ENCODE measurements at places on chromosomes 1 and 21.

DNA sequence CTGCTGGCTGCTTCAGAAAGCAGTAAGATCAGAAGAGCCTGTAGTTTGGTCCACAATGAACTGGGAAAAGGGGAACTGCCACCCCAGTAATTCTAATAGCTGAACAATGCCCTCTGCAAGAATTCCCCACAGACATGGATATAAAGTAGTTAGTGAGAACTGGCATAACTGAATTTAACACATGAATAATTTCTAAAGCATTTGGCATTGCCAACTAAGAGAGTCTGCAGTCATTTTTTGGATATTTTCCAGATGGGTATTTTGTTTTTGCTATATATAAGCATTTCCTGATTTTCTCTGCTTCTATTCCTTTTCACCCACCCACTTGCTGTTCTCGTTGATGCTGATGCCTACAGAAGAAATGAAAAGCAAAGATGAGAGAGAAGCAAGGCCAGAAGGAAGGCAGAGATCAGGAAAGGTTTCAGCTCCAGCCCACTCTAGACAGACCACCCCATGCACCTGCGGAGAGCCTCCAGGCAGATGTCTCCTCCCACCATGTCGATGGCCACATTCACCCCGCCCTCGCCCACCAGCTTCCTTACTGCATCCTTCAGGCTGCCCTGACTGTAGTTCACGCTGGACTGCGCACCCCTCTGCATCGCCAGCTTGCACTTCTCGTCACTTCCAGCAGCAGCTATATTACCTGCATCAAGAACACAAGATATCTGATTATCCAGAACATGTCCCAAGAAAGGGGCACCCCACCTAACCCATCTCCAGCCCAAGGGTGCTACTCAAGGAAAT lies 55.9 kb upstream of the SEC16B start:
- H3K27me3 ChIP-seq: no peaks in the 10 kb centered on the region
- H3K4me3 ChIP-seq: no peak overlapping the region
- no peaks in the 10 kb centered on the region for H3K4me1 ChIP-seq

DNA sequence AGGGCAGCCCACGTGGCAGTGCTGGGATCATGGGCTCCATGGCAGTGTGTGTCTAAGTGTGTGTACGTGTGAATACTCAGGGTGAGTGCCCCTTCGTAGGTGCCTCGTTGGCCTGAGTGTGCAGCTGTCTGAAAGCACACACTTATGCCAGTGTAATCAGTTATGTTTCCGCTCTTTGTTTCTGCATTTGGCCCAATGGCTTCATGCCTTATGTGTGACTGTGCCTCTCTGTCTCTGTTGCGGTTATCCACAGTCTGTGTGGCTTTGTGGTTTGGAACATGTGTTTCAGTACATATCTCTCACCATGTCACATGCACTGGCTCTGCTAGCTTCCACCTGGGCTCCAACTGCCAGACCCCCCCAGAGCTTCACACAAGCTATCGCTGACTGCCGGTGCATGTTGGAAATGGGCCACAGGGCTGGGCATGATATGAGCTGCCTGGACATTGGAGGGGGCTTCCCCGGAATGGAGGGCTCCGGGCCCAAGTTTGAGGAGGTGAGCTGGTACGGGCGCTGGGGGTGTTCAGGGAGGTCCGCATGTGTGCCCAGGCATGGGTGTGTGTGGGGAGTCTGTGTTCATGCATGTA lies 70.3 kb upstream of the TINAGL1 start:
- DNase-seq: no peak
- H3K27ac ChIP-seq: no peak overlapping the region
- peaks cover 9% of the 10 kb centered on the region for H3K27me3 ChIP-seq
- peaks cover 9% of the 10 kb centered on the region for H3K4me1 ChIP-seq
- H3K36me3 ChIP-seq: no peaks in the 10 kb centered on the region
- no peak overlapping the region for H3K4me3 ChIP-seq

DNA sequence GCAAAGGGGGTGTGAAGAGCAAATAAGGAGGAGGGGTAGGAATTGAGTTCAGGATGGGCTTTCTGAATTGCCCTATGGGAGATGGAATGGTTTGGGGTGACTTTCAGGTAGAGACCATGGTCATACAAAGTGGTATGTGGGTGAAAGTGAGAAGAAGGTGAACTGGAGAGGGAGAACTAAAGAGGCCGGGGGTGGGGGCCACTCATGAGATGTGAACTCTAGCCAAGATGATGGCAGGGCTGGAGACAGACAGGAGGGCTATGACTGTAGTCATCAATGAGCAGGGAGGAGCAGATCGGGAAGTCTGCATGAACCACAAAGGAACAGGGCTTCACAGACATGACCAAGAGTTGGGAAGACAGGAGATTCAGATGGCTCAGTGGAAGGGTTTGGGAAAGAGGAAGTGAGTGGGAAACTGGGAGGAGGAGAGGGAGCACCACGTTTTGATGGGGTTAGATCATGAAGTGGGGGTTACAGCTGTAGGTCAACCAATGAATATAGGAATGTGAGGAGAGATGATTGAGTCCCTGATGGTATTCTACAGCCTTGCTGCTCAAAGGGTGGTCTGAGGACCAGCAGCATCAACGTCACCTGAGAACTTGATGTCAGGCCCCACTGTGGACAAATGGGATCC lies 20.7 kb upstream of the LRRC8D start:
- no peaks in the 10 kb centered on the region for H3K36me3 ChIP-seq
- no peaks in the 10 kb centered on the region for H3K4me1 ChIP-seq
- no peak overlapping the region for H3K4me3 ChIP-seq
- no peaks in the 10 kb centered on the region for H3K27me3 ChIP-seq
- H3K27ac ChIP-seq: no peak overlapping the region

- no peaks in the 10 kb centered on the region for H3K27me3 ChIP-seq
- H3K27ac ChIP-seq: peak overlapping the region; percentile 35
These were observed 105.2 kb upstream of the GADD45A start for GRCh38 chr1:67579623-67580394.

- peaks cover 19% of the 10 kb centered on the region for H3K36me3 ChIP-seq
- peak overlapping the region; percentile 91 for H3K27ac ChIP-seq
- H3K4me1 ChIP-seq: peaks cover 26% of the 10 kb centered on the region
- DNase-seq: no peak
These were observed 2.2 kb downstream of the CSF1 start for GRCh38 chr1:109912873-109913272.

- no peaks in the 10 kb centered on the region for H3K36me3 ChIP-seq
- H3K27ac ChIP-seq: no peak overlapping the region
- no peak for DNase-seq
These were observed 9.8 kb downstream of the ITSN1 start for GRCh38 chr21:33651965-33652680.

DNA sequence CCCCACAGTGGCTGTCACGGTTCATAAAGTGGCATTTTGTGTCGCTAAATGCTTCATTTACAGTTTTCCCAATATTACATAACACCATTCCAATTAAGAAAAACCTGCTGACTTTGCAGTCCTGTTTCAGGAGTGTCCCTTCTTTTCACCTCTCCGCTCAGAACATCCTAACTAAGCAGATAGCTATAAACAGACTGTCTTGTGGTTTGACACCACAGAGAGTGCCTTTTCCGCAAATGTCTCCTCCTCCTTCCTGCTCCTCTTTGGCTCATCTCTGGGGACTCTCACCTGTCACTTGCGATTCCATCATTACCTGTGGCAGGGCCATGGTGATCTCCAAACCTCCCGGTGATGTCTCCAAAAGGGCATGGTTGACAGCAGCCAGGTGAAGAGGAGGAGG lies 119.0 kb downstream of the CNIH3 start:
- H3K27me3 ChIP-seq: no peaks in the 10 kb centered on the region
- H3K4me1 ChIP-seq: peaks cover 37% of the 10 kb centered on the region
- no peak overlapping the region for H3K4me3 ChIP-seq
- no peak for DNase-seq
- H3K36me3 ChIP-seq: no peaks in the 10 kb centered on the region

DNA sequence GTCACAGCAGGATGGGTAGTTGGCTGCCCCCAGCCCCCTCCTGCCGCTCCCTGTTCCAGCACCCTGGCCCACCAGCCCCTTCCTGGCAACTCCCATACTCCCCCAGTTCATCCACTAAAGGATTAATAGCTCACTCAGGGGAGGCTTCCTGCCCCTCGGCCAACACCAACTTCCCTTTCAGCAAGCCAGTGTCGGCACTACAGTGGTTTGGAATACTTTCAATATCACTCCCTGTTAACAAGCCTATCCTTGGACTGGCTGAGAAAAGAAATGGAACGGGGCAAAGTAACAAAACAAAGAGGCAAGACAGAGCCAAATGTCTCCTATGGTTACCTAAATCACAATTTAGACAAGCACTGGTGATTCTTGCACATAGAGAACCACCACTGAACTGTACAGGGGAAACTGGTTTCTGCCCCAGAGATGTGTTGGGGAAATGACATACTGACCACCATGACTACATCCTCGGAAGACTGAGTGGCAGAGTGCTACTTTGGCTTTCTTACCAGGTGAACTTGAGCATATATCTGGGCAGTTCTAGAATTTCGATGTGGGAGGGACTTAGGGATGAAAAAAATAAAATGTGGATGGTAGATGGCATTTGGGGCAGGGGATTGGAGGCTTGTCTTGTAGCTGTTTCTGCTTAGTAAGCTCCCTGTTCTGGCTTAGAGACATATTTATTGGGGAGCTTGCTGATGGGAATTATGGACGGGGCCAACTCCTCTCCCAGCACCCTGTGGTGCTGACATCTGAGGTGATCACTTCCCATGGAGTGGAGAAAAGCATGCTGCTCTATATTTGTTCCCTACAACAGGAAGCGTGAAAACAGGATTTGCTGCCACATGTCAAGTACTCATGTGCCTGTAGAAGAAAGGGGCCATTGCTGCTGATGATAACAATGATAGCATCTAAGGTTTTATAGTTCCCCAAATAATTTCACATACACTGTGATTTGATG lies 7.1 kb upstream of the CAPN2 start:
- no peak overlapping the region for H3K4me3 ChIP-seq
- H3K27me3 ChIP-seq: no peaks in the 10 kb centered on the region

DNA sequence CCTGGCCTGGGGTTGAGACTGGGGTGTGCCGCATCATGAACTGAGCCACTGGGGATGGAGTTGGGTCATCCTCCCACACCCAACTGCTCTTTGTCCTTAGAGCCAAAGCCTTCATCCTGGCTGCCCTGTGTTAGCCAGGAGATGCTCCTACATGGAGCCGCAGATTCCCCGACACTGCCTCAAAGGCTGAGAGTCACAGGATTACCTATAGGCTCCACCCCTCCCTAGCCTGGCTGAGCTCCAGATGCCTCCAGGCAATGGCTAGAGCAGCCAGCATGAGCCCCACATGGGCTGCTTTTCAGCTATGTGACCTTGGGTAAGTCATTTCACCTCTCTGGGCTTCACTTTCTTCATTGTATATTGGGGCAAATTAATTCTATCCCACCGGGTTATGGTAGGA lies 119.9 kb upstream of the POU3F1 start:
- H3K36me3 ChIP-seq: no peaks in the 10 kb centered on the region
- peaks cover 19% of the 10 kb centered on the region for H3K27me3 ChIP-seq
- no peaks in the 10 kb centered on the region for H3K4me1 ChIP-seq
- no peak overlapping the region for H3K27ac ChIP-seq
- DNase-seq: peak; percentile 26
- H3K4me3 ChIP-seq: no peak overlapping the region

DNA sequence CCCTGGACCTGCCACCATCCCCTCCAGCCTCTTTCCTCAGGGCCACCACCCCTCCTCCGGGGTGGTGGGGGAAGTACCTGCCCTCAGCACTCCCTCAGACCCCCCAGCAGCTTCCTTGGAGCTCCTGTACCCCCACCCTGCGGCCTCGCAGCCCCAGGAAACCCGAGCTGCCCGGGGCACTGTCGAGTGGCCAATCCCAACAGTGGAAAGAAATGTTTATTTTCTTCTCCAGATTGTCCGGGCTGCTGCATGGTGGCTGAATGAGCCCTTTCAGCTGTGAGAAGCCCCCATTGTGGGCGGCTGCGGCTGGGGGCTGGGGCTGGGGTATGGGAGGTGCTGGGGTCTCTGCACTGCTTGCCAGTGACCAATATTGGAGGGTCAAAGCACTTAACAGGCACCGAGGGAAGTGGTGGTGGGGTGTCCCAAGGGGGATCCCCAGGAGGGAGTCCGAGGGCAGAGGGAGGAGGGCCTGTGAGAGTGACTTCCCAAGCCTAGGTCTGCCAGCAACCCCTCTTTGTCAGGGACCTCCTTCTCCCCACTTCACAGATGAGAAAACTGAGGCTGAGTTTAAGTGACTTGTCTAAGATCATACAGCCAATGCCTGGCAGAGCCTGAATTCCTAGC lies 25.2 kb downstream of the RUNX3 start:
- H3K27ac ChIP-seq: no peak overlapping the region
- H3K27me3 ChIP-seq: peaks cover 4% of the 10 kb centered on the region
- no peaks in the 10 kb centered on the region for H3K4me1 ChIP-seq
- no peak overlapping the region for H3K4me3 ChIP-seq
- no peaks in the 10 kb centered on the region for H3K36me3 ChIP-seq
- DNase-seq: no peak
